ENCODE measurements at places on chromosomes 7 and 10.

DNA sequence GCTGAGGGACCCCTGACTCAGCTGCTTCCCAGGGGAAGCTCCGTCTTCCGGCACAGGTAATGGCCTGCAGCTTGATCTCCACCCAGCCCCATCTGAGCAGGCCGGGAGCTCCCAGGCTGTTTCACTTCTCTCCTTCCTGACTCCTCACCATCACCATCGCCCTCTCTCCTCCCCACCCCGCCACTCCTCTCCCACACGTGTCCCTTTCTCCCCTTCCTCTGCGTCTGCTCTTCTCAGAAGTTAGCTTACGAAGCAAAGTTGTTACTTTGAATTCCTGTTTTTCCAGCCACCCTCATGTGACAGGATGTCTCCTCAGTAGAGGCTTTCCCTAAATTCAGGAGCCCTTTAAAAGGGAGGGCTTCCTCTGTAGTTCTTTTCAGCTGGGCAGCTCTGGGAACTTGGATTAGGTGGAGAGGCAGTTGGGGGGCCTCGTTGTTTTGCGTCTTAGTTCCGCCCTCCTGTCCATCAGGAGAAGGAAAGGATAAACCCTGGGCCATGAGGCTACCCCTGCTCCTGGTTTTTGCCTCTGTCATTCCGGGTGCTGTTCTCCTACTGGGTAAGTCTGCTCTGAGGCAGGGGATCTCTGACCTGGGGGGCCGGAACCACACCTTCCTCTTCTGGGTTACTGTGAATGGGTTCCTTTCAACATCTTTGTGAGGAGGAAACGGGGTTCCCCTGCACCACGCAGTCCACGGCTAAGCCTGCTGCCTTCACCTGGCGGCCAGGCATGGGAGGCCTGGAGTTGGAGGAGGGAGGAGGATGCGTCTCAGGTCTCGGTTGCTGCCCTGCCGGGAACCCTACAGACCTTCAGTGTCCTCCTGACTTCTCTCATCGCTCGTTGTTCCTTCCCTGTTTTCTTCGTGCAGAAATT, at the start of gene MRC1:
Gene MRC1 (plus strand): TSS at position 378 of the 871 bp plus-strand sequence. CDS start 118 bp downstream, at position 496.
- DNase-seq: no peak

GRCh38 chr10:63703113-63703670, 182.0 kb downstream of the REEP3 start:
- DNase-seq: no peak

DNA sequence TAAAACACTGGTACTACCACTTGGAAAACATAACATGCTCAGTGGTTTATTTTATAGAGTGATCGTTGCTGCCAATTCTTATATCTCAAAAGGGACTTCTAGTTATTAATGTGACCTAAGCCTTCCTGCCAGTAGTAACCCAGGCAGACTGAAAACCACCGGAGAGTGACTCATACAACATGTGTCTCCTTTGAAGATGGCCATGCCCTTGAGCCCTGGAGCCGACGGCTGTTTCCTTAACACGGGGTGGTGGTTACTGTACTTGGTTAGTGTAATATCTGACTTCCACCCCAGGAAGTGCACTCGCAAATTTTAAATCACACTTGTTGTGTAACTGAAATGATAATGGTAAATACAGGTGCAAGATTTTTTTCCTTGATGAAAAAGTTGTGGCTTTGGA, 30.5 kb downstream of the JAKMIP3 start:
- DNase-seq: no peak

DNA sequence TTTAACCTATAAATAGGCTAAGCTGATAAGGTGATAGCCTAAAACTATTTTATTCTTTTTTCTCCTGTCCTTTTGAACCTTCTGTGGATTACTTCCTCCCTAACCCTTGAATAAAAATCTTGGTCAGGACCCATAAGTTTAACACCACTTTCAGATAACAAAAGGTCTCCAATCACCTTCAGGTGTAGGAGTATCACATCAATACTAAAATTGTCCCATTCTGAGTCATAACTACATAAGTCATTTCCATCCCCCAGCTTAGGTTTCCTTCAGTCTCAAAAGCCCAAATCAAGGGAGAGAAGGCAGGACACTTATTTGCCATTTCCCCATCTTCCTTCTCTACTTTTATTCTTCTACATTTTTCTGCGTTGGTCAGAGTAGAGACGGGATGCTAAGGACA, 56.9 kb upstream of the WNT16 start:
- no peak for DNase-seq

DNA sequence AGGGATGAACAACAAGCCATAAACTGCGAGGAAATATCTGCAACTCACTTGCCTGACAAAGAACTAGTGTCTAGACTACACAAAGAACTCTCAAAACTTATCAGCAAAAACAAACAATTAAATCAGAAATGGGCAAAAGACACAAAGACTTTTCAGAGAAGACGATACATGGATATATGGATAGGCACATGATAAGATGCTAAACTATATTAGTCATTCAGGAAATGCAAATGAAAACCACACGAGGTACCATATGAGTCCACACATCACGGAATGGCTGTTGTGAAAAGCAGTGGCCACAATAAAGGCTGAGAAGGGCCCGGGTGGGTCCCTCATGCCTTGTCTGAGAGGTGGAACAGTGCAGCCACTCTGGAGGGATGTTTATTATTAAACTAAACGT, 267.8 kb downstream of the WDR37 start:
- DNase-seq: no peak

DNA sequence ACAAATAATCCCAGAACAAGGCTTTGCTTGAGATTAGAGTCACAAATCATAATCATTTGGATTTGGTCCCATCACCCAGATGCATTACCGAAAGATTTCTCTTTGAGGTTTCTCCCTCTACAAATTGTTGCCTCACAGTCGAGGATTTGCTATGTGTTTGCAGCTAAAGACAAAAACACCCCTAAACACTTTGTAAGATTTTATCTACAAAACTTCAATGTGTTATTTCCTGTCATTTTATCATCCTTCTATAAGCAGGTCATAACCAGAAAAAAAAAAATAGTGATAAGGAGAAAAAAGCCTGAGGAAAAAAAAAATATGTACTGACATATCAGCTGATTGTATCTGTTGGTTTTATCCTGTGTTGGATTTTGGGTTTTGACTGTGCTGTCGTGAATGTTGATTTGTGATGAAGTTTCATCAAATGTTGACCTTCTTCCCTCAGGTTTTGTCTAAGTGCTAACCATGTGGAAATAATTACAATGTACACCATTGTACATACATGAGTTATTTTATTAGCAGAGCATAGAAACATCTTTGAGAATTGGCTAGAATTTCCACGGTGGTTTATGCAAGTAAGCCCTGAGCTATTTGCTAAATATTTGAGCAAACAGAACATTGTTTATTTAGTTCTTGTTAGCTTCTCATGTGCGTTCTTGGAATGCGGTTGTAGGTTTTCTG, 274.4 kb downstream of the NEBL start:
- no peak for DNase-seq

DNA sequence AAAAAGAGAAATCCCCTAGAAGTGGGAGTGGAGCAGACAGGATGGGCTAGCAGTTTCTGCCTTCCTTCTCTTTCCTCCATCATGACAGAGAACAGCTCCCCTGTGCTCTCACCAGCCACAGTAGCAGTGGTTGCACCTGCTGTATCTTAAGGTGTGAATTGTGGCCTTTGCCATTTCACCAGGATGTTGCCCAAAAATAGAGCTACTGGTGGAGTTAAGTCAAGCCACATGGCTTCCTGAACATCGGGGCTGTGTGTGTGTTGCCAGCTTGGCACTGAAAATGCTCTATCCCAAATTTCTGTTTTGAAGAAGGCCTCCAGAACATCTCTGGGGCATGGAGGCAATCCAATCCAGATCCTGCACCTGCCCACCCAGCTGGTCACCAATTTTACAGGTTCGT, 348.7 kb downstream of the EXOC4 start:
- DNase-seq: no peak

GRCh38 chr7:29140873-29141468, 5.4 kb downstream of the CPVL start:
- no peak for DNase-seq

Data from activated CD8-positive, alpha-beta memory T cell treated with anti-CD3 and anti-CD28 coated beads for 48 hours (primary cell).